Stimulated activated CD4-positive, alpha-beta T cell treated with anti-CD3 and anti-CD28 coated beads, Interleukin-2, amount 100 ng/mL, for 24 hours (primary cell): ENCODE measurements at places on chromosomes 16 and 17.
A peak's percentile ranks its signal among the peaks of the same experiment; 100 is the strongest.

DNA sequence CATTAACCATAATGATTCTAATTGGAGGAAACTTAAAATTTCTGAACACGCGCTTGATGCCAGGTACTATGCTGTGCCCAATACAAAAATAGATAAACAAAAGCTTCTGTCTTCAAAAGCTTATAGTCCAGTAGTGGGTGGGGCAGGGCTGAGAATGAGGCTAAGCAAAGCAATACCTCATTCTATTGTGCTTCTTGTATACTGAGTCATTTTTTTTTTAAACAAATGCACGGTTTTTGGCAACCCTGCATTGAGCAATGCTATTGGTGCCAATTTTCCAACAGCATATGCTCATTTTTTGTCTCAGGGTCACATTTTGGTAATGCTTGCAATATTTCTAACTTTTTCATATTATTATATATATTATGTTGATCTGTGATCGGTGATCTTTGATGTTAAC lies 34.7 kb upstream of the HNF1B start:
- no peak for DNase-seq

DNA sequence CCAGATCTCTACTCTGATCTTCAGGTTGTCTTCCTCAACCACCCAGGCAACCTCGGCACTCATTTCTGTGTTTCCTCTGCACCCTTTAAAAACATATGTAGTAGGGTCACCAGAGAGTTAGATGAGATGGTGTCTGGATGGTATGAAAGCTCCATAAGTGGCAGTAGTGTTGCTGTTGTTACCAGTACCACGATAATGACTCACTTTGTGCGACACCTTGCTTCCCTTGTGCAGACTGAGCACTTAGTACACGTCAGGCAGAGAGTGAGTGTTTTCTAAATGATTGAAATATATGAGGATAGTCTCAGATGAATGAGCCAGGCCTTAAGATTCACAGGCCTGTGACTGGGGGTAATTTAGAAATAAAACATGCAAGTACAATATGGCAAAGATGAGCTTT lies 188.7 kb downstream of the MAF start:
- no peak for DNase-seq

DNA sequence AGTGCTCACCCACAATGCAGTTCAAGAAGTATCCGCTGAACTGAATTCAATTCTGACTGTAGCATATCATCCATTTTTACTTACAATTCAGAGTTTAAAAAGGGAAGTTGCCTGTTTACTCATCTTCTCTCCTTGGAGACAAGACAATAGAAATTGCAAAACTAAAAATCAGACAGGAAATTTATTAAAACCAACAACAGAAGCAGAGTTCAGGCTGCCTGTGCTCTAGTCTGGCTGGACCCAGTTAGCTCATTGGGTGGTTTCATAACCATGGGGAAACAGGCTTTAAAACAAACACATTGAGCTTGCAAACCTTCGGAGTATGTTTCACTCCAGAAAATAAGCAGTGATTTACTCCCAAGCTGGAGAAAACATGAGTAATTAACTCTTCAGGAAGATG lies 321.4 kb downstream of the GRIN2A start:
- no peak for DNase-seq

DNA sequence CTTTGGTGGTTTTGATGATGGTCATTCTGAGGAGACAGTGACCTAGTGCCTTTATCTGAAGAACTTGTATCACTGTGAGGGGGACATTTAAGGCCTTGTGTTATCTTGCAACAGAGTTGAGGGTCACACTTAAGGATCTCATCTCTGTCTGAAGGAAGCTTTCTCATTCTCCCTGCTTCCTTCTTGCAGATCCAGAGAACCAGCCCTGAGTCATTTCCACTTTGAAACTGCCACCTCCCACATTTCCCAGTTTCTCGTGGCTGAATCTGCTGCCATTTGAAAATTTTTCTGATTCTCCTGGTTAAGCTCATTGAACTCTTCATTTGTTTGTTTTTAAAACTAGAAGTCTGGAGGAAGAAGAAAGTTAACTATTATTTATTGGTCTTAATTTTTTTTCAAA lies 190.2 kb upstream of the CDH11 start:
- DNase-seq = no peak

DNA sequence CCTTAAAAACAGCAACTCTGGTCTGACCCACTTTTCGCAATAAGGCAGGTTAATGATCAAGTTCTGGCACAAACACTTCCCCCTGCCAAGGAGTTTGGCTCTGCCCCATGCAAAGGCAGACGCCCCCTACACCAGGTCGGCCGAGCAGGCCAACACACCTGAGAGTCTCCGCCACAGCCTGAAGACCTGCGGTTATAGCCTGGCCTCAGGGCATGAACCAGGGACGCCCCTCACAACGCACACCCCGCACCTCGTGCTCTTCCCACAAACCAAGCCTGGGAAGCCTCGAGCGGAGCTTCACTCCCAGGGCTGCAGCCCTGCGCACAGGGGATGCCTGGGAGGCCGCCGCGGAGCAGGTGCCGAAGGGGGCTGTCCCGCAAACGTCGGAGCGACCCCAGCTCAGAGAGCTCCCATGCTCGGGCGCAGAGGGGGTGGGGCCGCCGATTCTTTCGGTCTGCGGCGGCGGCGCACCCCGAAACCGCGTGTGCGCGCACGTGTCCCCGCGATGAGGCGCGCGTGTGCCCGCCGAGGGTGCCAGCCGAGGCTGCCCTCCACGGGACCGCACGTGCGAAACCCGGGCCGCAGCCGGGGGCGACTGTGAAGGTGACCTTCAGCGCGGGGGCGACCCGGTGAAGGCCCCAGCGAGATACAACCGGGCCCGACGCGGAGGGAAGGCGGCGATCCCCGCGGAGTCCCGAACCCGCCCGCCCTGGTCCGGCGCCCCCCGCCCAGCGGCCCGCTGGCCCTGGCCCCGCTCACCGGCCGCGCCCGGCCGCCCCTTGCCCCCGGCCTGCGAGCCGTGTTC lies 559 bp downstream of the CLUH start:
- peak; percentile 49 for DNase-seq

DNA sequence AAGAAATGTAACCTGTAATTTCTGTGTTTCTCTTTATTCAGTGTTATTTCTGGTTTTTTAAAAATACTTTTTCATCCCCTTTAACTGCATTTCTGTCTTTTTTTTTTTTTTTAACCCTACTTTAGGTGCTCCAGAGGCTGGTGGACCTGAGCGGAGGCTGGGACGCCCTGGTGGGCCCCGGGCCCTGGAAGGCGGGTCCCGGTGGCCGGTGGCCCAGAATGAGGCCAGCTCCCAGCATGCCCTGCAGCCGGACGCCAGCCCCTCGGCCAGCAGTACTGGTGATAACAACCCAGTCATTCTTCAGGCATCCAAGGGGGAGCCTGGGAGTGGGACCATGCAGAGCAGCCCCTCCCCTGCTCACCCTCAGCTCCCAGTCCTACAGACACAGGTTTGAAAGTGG lies 1.5 kb downstream of the SRCAP start:
- no peak for DNase-seq

GRCh38 chr16:57284952-57285363 lies 486 bp upstream of the PLLP start:
- no peak for DNase-seq

- peak; percentile 93 for DNase-seq
Measured at GRCh38 chr16:67968400-67969253, at the start of gene SLC12A4. TSS of gene SLC12A4 (minus strand) at chr16:67968637. CDS start at chr16:67968553, 84 bp downstream.

GRCh38 chr17:76820561-76820960 lies 47.6 kb upstream of the MGAT5B start:
- no peak for DNase-seq

GRCh38 chr17:81193470-81194224 lies 27.6 kb upstream of the AATK start:
- no peak for DNase-seq

GRCh38 chr16:23957287-23957686 lies 121.5 kb downstream of the PRKCB start:
- DNase-seq = no peak

DNA sequence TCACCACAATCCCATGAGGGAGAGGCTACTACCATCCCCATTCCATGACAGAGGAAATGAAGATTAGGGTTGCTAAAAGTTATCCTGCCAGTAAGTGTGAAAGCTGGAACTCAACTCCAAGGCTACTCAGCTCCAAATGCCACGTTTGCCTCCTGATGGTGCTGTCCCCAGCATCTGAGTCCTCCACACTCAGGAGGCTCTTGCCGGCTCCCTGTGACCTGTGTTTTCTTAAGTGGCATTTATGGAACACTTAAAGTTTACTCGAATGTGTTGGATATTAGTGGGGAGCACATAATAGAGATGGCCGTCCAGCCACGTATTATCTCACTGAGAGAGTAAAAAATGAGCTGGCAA lies 267.9 kb downstream of the CBLN1 start:
- no peak for DNase-seq

DNA sequence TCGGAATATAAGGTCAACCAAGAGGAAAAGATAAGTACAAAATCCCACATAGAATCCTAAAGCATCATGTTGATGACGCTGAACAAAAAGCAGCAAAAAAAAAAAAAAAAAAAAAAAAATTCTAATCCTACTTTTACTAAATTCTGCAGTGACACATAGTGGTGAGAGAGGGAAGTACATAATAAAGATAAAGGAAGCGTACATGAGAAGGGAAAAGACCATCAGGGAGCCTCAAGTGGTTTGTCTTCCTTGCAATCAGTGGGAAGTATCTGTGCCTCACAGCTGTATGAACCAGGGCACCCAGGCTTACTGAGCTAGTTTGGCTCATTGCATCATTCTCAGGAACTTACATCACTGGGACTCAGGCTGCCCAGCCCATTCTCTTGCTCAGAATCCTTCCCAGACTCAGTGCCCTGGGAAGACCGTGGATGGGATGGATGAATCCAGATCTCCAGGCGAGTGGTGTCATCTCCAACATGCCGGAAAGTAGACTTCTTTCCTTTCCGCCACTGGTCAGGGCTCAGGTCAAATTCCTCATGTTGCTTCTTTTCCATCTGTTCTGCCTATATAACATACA lies 21.2 kb downstream of the SMG6 start:
- no peak for DNase-seq

DNA sequence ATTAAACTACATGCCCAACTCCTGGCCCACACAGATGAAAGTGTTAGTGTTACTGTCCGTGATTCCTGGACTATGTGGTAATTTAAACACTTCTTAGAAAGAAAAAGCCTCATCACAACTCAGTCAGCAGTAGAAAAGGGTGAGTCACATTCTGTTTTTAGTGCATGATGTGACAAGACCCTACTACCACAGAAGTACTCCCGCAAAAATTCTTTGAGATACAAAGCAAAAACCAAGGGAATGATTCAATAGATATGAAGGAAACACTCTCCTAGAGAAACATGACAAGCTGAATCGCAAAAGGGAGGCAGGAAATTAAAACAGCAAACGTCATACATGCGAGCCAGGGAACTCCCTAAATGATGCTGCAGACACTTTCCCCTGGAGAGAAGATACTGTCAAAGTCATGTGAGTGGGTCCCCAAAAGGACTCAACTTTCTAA lies 14.4 kb downstream of the SNN start:
- no peak for DNase-seq

DNA sequence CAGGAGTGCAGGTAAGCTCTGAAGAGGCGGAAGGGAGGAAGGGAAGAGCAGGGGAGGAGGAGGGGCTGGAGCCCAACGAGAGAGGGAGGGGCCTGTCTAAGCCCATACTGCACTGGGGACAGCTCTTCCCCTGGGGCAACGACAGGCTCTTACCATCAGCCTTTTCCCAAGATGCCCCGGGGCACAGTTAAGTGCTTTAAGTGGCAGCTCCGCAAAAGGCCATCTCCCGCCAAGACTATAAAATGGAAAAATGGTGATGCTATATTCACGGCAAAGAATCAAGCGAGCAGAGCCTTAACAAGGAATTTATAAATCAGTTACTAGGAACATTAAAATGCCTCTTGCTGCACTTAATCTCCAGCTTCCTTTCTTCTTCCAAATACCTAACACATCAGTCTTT lies 110.2 kb upstream of the NLRP1 start:
- no peak for DNase-seq

- DNase-seq = no peak
Measured at GRCh38 chr17:47305302-47305923, 18.3 kb upstream of the EFCAB13 start.

GRCh38 chr16:1297018-1297696 lies 12.3 kb upstream of the UBE2I start:
- no peak for DNase-seq
